ENCODE measurements at places on chromosomes 11 and 22. TPM values are rescaled to one million over a fixed set of nuclear protein-coding genes. Genes with fewer than 3 reads are reported as not detected.

DNA sequence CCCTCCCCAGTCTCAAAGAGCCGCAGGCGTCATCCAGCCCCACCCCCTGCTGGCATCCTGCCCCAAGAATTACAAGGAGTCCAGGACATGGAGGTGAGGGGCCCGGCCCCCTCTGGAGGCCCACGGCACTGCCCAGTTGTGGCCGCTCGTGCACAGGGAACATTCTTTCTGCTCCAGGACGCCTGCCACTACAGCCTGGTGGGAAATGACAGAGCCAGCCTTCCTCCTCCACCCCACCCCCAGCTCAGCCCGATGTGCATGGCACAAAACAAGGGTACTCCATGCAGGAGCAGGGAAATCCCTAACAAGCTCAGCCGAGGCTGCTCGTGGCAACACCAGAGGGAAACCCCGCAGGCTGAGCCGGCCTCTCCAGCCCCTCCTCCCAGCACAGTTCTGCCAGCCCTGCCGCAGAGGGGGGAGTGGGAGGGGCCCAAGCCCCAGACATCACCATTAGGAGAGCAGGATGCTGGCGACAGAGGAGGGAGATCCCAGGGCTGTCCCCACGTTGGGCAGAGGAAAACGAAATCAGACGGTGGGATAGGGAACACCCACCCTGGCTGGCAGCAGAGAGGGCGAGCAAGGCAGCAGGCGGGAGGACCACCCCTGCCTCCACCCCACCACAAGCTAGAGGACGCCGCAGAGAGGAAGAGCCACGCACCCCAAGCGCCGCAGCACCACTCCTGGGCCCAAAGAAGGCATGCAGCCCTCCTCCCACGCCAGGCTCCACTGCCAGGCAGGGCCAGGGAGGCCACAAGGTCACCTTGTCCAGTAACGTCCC, 10.0 kb downstream of the IGSF9B start:
- no peak overlapping the region for H3K27ac ChIP-seq
- peaks cover 50% of the 10 kb centered on the region for H3K4me1 ChIP-seq
- H3K36me3 ChIP-seq, result no peaks in the 10 kb centered on the region
- H3K27me3 ChIP-seq, result no peaks in the 10 kb centered on the region
- DNase-seq, result no peak

Gene CRYAB
- total RNA-seq, result not detected

- peaks cover 22% of the 10 kb centered on the region for H3K4me1 ChIP-seq
- peak overlapping the region; percentile 86 for H3K27ac ChIP-seq
- no peak overlapping the region for H3K4me3 ChIP-seq
Measured at GRCh38 chr11:612961-613300, 2.8 kb downstream of the IRF7 start.

- no peak overlapping the region for H3K4me3 ChIP-seq
- H3K27me3 ChIP-seq, result no peaks in the 10 kb centered on the region
- H3K4me1 ChIP-seq, result peaks cover 30% of the 10 kb centered on the region
- peaks cover 6% of the 10 kb centered on the region for H3K36me3 ChIP-seq
- no peak overlapping the region for H3K27ac ChIP-seq
Measured at GRCh38 chr11:14698771-14699170, 55.2 kb downstream of the PDE3B start.

DNA sequence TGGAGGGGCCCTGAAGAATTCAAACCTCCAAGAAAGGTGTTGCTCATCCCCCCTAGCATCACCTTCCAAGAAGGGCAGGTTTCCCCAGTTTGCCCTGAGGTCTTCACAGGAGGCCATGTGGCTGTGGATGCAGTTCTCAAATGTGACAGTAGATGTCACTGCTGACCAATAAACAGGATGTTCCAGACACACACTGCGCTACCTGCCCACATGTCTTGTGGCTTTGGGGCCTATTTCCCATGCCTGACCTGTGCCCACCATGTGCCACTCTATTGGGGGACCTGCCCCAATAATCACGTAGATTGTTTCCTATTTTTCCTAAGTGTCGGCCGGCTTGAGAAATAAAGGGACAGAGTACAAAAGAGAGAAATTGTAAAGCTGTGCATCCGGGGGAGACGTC, 4.5 kb downstream of the GSTT2 start:
- H3K4me3 ChIP-seq, result no peak overlapping the region
- H3K4me1 ChIP-seq, result no peaks in the 10 kb centered on the region
- DNase-seq, result peak; percentile 32
- no peaks in the 10 kb centered on the region for H3K36me3 ChIP-seq
- H3K27ac ChIP-seq, result no peak overlapping the region
- H3K27me3 ChIP-seq, result no peaks in the 10 kb centered on the region

DNA sequence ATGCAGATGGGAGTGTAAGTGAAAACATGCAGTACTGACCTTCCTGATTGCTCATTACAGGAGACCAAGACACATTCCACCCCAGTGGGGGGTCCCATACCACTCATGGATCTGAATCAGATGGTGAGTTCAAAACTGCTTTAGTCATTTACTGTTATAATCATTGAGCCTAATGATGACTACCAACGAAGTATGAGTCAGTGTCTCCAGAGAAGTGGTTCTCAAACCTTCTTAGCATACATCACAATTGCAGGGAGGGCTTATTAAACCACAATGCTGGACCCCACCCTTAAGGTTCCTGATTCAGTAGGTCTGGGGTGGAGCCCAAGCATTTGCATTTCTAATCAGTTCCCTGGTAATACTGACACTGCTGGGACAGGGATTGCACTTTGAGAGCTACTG, 75.8 kb downstream of the CD44 start:
- H3K4me1 ChIP-seq, result peaks cover 41% of the 10 kb centered on the region
- H3K27ac ChIP-seq, result peak overlapping the region; percentile 11
- no peaks in the 10 kb centered on the region for H3K27me3 ChIP-seq
- DNase-seq, result no peak
- H3K4me3 ChIP-seq, result no peak overlapping the region

DNA sequence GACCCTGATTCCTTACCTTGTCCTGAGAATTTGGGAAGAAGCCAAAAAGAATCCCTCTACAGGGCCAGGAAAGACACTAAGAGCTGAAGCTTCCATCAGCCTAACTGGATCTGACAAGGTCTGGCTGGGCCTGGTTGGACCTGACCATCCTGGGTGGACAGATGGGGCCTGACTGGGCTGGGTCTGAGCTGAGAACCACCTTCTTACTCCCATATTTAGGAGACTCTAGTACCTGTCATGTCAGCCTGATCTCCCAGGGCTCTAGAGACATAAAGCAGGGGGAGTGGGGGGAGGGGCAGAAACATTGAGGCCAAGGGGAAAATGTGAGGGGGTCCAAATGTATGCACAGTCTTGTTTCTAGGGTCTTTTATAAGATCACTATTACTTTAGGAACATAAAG, 129.9 kb downstream of the BUD13 start:
- no peaks in the 10 kb centered on the region for H3K4me1 ChIP-seq
- H3K36me3 ChIP-seq, result no peaks in the 10 kb centered on the region
- no peak overlapping the region for H3K27ac ChIP-seq
- H3K27me3 ChIP-seq, result no peaks in the 10 kb centered on the region
- H3K4me3 ChIP-seq, result no peak overlapping the region

Gene CRYBA4
- total RNA-seq, result not detected

Gene NCF4
- 7.8 TPM for total RNA-seq

GRCh38 chr11:120978701-120979100, 45.2 kb upstream of the TBCEL start:
- no peaks in the 10 kb centered on the region for H3K27me3 ChIP-seq
- no peak for DNase-seq
- no peaks in the 10 kb centered on the region for H3K4me1 ChIP-seq
- H3K27ac ChIP-seq, result no peak overlapping the region
- H3K4me3 ChIP-seq, result no peak overlapping the region

- no peaks in the 10 kb centered on the region for H3K4me1 ChIP-seq
- no peak for DNase-seq
- no peaks in the 10 kb centered on the region for H3K36me3 ChIP-seq
- H3K4me3 ChIP-seq, result no peak overlapping the region
Measured at GRCh38 chr11:125136001-125136400, 24.6 kb upstream of the TMEM218 start.

DNA sequence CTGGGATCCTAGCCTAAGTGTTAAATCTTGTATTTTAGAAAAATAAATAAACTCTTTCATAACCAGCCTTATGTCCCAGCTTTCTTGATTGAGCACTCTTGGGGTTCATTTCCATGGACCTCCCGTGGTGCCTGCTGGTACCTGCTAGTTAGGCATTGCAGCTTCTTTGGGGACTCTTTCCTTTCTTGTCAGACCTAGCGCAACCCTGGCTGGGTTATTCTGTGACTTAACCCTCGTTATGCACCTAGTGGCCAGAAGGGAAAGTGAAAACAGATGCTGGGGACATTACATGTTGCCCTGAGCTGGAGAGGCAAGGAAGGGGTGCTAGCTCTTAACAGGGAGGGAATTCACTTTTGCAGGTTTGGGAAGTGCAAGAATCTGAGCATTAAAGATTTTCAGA, 46.8 kb downstream of the APIP start:
- no peaks in the 10 kb centered on the region for H3K27me3 ChIP-seq
- no peak for DNase-seq
- no peaks in the 10 kb centered on the region for H3K4me1 ChIP-seq
- no peak overlapping the region for H3K4me3 ChIP-seq
- no peaks in the 10 kb centered on the region for H3K36me3 ChIP-seq

DNA sequence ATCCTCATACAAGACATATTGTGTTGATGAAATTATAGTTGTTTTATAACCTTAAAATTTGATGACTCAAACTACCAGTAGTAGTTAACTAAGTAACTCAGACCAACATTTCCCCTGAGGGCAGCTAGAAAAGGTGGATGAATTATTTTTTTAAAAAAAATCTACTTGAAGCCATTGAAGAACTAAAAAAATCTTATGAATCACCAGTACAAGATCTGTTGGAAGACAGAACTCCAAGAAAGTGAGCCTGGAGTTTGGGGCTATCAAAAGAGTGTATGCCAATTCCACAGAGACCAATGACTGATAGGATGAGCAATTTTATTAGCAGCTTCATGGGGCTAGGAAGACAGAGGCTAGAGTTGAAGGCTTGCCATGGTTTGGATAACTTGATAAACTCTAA, 72.4 kb downstream of the CYP2R1 start:
- H3K4me1 ChIP-seq, result no peaks in the 10 kb centered on the region
- H3K36me3 ChIP-seq, result peaks cover 49% of the 10 kb centered on the region
- H3K27me3 ChIP-seq, result no peaks in the 10 kb centered on the region
- H3K27ac ChIP-seq, result no peak overlapping the region
- H3K4me3 ChIP-seq, result no peak overlapping the region
- DNase-seq, result no peak

Measured in naive thymus-derived CD4-positive, alpha-beta T cell (primary cell).